ENCODE measurements at places on chromosomes 12 and 14.

DNA sequence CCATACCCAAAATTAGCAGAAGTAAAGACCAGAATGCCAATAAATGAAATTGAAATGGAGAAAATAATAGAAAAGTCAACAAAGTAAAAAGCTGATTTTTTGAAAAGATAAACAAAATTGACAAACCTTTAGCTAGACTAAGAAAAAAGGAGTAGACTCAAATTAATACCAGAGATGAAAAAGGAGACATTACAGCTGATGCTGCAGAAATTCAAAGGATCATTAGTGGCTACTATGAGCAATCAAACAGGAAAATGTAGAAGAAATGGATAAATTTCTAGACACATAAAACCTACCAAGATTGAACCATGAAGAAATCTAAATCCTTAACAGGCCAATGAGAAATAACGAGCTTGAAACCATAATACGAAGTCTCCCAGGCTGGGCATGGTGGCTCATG lies 34.8 kb upstream of the INSM2 start:
- DNase-seq, result no peak

DNA sequence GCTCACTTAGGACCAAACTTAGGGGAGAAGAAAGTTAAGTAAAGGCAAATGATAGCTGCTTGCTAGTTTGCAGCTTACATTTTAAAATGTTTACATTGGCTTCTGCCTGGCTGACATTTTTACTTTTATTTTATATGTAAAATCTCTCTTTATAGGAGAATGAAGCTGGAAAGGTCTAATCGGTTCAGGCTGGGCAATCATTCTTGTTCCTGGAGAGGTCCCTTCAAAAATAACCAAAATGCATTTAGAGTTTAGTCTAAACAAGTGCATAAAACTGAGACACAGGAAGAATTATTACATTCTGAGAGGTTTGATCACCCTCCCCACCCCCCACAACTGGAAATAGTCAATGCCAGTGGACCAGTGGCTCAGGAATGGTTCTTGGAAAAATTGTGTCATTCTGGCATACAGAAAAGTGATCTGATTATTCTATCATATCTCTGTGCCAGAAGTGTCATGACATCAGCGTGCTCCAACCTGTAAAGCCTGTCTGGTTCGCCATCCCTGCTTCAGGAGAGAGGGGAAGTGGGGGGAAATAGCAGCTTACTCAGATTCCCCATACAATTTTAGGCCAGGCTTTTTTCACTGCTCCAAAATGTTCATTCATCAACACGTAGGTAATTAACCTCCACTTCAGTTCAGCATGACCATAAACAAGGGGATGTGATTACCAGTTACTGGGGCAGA lies 4.2 kb downstream of the PRICKLE1 start:
- no peak for DNase-seq

DNA sequence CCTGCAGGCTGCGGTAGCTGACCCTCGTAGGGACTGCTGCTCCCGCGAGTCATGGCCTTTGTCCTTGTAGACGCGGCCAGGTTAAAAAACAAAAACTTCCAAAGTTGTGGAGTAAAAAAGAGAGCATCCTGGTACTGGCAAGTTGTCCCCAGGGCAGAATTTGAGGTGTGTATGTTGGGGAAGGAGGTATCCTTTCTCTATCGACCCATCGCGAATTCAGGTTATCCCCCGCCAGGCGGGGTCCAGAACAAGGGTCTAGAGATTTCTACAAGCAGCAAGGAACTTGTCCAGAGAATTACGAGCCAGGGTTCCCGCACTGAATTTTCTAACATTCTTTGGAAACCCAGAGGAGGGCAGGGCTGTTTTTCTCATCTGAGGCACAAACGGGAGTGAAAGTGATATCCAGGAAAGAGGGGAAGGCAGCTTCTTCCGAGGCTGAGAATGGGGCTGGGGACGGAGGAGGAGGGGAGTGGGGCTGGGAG lies 16.3 kb downstream of the TBX3 start:
- no peak for DNase-seq

DNA sequence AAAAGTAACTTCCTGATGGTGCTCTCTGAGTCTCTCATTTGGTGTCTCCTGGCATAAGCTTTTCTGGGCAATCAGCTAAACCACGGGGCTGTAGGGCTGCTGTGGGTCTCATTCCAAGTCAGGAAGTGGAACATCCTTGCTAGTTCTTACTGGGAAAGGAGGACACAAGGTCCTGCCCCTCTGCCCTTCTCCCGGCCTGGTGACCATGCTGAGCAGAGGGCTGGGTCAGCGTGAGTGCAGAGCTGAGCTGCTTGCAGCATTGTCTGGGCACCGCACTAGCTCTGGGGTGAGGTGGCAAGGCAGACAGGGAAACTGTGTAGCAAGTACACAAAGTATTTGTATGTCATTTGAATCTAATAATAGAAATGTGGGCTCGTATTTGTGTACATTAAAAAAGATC lies 45.0 kb upstream of the ASPG start:
- DNase-seq, result no peak

GRCh38 chr12:47082796-47083621 lies 3.2 kb upstream of the AMIGO2 start:
- DNase-seq, result peak; percentile 7

DNA sequence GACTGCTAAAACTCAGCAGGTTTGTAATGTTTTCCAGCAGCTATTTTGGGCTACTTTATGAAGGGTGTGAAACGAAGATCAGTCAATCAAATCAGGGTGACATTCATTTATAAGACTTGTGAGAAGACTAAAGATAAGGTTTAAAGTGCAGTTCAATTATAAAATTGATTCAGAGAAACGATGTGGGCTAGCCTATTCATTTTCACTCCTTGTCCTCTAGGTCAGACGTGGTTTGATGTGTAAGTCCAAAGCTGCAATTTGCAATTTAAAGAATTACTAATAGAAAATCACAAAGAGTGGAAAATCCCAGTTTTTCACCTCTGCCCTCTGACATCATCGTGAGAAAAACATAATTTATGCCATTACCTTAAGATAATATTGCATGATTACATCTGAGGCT lies 243.5 kb upstream of the NOVA1 start:
- DNase-seq, result no peak

- DNase-seq, result no peak
Observed at GRCh38 chr14:59823179-59823578, 47.4 kb downstream of the RTN1 start.

GRCh38 chr12:62575036-62575435 lies 108.4 kb downstream of the MON2 start:
- DNase-seq, result no peak

DNA sequence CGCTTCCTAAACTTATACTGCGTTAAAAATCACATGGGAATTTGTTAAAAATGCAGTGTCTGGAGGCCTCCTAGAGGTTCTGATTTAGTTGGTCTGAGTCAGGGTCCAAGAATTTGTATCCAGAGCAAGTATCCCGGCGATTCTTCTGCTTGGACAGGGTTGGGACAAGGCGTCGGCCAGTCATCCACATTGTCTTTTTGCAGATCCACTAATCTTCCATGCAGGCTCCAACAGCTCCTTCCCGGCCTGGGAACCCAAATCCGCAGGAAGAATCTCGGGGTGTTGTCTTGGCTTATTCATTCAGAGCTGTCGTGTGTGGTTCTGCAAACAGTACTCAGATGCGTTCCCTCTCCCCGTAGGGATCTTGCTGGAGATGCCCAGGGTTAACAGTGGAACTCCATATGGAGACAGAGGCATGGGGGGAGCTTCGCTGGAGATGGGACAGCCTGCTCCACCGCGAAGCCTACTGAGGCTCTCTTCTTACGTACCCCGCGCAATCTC lies 25.3 kb downstream of the GPRC5D start:
- DNase-seq, result no peak

DNA sequence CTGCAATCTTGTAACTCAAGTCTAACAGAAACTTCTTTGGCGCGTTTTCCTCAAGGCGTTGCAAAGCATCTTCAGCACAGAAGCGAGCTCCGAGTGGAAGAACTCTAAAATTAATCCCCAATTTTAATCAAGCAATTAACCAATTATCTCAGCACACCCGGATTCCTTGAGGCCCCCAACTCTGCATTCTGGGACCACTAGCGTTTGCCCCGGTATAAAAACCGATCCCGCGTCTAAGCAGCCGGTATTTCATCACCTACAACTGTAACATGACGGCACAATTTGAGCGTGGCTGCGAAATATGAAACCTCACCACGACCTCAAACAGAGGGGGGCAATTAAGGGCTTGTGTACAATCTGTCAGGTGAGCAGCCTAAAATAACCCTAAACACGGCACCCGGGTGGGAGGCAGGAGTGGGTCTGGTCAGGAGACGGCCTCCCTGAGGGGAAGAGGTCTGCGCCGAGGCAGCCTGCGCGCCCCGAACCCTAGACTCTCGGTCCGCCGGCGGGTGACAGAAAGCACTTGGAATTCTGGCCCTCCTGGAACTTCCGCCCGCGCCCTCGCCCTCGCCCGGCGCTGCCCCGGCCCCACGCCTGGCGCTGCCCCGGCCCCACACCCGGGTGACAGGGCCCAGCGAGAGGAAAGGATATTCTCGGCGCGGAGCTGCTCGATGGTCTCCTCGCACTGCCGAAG lies 594 bp downstream of the ZCCHC8 start:
- DNase-seq, result peak; percentile 55

DNA sequence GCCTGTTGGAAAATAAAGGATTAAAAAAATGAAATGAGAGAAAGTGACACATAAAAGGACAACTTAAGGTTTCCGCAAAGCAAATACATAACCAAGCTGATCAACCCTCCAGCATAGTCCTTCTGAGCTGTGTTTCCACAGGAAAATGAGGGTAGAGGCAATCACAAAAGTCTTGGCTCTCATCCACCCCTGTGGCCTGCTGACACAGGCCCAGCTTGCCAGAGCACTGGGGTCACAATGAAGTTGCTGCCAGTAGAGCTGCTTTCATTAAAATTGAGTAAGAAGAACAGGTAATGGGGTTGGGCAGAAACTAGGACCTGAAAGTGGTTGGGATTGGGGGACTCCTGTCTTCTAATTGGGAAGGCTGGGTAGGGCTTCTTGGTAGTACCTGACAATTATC lies 65.9 kb downstream of the RERG start:
- DNase-seq, result no peak

GRCh38 chr14:53450871-53451270 lies 297.7 kb upstream of the DDHD1 start:
- no peak for DNase-seq

DNA sequence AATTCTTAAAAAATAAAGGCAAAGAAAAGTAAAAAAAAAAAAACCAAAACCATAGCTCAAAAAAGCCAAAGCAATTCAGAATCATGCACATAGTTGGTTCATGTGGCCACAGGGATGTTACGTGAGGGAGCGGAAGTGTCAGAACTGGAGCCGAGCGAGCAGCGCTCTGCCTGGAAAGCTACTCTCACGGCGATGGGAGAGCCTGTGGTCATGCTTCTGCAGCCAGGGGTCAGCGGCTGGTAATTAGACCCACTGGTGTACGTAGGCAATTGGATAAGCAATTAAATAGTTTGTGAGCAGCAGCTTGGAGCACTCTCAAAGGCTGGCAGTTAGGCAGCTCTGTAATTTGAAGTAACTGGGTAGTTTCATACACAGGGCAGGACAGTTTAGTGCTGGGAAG lies 58.1 kb downstream of the TRHDE start:
- DNase-seq, result no peak

GRCh38 chr12:117762143-117762542 lies 206.6 kb downstream of the KSR2 start:
- no peak for DNase-seq

DNA sequence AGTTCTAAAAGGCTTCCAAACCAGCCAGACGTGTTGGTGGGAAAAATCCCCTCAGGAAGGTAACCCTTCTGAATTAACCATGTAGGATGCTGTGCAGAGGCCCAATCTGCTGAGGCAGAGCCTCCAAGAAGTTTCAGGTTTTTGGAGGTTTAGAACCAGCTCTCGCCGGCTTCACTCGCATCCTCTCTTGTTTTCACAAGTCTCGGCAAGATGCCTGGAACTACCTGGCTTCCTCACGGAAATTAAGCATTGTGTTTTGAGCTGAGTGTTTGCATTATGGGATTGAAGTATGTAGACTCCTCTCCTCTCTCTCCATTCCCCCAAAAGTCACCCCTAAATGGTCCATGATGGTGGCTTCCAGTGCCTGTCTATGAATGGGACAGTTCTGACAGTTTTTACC lies 20.6 kb downstream of the LTBP2 start:
- no peak for DNase-seq

- no peak for DNase-seq
Observed at GRCh38 chr12:105204916-105205315, 31.1 kb downstream of the APPL2 start.

Measured in hematopoietic multipotent progenitor cell treated with erythropoietin and hydrocortisone succinate and interleukin-3 and kit ligand, for 15 days (in vitro differentiated cells).